Activated CD4-positive, alpha-beta memory T cell treated with anti-CD3 and anti-CD28 coated beads for 36 hours (primary cell): ENCODE measurements at places on chromosomes 13 and 19.

DNA sequence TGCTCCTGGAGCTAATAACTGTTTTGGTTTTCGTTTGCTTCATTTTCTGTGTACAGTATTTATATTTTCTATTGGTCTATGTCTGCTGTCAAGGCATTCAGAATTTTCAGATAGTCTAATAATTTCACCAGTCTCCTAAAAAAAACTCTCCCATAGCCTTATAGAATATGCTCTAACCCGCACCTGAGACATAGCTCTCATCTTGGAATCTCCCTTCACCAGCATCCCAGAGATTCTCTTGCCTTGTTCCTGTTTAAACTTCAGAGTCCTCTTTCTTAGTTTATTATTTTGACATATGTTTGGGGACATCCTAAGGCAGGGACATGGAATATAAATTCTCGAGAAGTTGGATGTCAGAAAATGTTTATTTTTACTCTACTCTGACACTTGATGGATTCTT is 58.3 kb upstream of the MED4 start:
- no peak for DNase-seq

GRCh38 chr19:8113017-8113416 is 36.4 kb downstream of the FBN3 start:
- no peak for DNase-seq

DNA sequence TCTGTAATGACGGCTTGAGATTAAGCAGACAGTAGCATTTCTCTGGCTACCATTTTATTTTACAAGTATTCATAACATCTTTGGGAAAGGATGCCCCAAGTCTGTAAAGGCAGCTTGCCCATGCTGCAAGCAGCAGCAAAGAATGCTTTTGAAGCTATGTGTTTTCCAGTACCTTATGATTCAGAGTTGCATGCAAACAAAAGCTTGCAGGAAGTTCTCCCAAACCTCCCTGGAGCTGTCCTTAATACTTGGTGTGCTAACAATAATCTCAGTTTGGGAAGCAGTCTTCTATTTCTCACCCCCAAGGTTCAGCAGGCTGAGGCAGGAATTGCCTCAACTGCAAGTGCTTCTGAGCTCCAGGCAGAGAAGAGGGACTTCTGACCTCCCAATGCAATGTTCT is 60.8 kb downstream of the CCNA1 start:
- DNase-seq: no peak

GRCh38 chr13:72686766-72687165 is 40.7 kb downstream of the MZT1 start:
- DNase-seq: no peak

DNA sequence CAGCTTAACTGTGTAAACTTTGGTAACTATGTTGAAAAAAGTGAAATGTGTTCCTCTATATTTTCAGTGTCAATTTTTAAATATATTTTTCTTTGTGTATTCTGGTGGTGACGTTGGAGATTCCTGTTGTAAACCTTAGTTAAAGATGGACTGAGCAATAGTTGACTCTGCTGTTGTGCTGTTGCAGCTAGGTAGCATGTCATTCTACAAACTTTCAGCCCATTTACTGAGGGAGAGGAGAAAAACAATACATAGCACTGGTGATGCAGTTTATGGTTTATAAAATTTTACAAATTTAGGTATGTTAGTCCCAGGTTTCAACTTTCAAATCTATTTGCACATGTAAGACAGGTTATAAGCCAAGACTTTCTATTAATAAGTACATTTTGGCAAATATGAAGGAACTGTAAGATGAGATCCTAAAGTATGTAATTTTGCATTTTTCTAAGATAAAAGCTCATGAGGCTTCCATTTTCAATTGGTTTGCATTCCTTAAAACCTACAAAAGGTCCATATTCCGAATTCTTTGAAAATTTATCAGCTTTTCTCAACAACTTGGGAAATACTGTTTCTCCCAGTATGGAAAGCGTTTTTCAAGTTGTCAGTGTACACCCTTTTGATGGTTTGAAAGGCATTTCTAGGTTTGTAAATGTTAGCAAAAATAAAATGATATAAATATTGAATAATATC is 1.5 kb downstream of the NDFIP2 start:
- no peak for DNase-seq

GRCh38 chr19:33702606-33703437 is 81.1 kb downstream of the CHST8 start:
- DNase-seq: no peak

DNA sequence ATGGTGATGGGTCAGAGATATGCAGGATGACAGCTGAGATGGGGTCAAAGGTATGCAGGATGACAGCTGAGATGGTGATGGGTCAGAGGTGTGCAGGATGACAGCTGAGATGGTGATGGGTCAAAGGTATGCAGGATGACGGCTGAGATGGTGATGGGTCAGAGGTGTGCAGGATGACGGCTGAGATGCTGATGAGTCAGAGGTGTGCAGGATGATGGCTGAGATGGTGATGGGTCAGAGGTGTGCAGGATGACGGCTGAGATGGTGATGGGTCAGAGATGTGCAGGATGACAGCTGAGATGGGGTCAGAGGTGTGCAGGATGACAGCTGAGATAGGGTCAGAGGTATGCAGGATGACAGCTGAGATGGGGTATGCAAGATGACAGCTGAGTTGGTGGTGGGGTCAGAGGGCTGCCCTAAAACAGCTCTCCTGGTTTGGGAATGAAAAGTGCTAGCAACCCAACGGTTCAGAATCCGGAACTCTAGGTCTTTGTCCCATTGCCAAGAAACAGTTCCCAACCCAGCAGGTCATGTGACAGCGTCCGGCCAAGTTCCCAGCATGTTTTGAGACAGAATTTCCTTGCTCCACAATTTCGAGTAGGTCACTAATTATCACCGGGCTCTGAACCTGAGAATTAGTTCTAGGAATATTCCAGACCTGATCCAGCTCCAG is 3.2 kb downstream of the SELENOW start:
- DNase-seq: no peak

DNA sequence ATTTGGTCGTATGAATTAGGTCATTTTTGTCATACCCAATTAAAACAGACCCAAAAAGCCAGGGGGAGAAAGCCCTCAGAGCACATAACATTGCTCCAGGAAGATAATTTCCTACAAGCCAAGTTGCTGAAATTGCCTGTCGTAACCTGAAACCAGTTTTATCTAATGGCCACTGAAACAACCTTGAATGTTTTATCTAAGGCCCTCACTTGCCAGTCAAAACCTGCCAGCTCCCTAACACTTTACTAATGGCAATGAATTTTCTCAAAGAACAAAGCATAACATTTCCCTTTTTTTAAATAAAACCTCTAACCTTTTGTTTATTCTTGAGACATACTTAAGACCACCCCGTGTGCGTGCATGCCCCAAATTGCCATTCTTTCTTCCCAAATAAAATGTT is 496.2 kb upstream of the KLHL1 start:
- DNase-seq: no peak

- peak; percentile 35 for DNase-seq
These were observed 23.9 kb upstream of the OXGR1 start for GRCh38 chr13:97018029-97018819.

GRCh38 chr13:20264271-20265018 is 32.3 kb upstream of the GJB6 start:
- DNase-seq: peak; percentile 30

- DNase-seq: no peak
These were observed 10.0 kb downstream of the RFX1 start for GRCh38 chr19:13995878-13996765.

GRCh38 chr19:46378268-46378667 is 31.4 kb downstream of the PPP5C start:
- DNase-seq: no peak

GRCh38 chr13:112114391-112114790 is 47.4 kb downstream of the SOX1 start:
- DNase-seq: no peak

GRCh38 chr13:47890146-47890814 is 110.8 kb downstream of the SUCLA2 start:
- DNase-seq: no peak

DNA sequence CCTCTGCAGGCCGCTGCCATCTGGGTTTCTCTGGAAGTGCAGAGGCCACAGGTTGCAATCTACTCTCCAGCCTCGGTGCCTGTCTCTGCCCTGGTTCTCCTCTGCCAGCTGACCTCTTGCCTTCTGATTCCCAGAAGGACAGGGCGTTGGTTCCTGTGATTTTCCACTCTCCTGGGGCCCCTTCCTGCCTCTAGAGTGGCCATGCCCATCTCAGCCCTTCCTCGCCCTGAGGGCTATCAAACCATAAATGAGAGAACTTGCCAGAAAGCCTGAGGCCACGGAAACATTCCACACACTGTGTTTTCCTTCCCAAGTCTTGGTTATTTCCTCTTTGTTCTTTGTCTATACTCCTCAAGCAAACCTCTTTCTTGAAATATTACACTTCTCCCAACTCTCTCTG is 146.2 kb downstream of the SHISA2 start:
- no peak for DNase-seq

DNA sequence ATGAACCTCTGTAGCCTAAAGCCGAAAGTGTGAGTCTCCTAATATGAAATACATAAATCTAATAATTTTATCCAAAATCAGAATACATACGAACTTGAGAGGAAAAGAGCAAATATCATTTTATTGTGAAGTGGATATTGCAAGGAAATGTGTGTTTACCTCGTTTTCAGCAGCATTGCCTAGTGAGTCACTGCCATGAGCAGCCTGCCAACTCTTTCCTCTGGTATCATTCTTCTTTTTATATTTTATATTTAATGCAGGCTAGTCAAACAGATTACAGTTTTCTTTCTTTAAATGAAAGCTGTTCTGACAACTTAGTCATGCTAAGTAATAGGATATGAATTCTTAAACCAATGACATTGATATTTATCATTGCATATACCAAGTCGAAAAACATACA is 44.2 kb downstream of the EDNRB start:
- no peak for DNase-seq

- no peak for DNase-seq
These were observed 91.8 kb upstream of the TSC22D1 start for GRCh38 chr13:44667943-44668342.
